ENCODE measurements at places on chromosomes 2 and 18.

GRCh38 chr18:28357766-28358401 lies 181.0 kb upstream of the CDH2 start:
- no peak for DNase-seq

- no peak for DNase-seq
These were observed 453 bp upstream of the GRB14 start for GRCh38 chr2:164621764-164622105.

- DNase-seq, result no peak
These were observed 5.1 kb downstream of the SLC35F6 start for GRCh38 chr2:26769089-26769761.

DNA sequence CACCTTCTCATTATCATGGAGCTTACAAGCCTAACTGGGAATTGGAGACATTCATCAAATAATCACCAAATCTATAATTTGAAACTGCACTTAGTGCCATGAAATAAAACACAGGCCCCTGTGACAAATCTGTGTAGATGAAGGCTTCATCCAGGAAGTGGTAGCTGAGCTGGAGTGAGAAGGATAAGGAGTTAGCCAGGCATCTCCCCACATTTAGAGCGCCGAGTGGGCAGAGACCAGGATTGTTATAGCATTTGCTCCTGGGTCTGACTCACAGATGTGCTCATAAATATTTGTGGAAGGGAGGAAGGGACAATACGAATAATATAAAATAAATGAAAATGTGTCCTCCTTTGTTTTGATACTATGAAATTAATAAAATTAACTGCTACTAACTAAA lies 2.5 kb upstream of the MAT2A start:
- DNase-seq, result no peak

- no peak for DNase-seq
These were observed 85.2 kb downstream of the EML4 start for GRCh38 chr2:42254186-42254895.

DNA sequence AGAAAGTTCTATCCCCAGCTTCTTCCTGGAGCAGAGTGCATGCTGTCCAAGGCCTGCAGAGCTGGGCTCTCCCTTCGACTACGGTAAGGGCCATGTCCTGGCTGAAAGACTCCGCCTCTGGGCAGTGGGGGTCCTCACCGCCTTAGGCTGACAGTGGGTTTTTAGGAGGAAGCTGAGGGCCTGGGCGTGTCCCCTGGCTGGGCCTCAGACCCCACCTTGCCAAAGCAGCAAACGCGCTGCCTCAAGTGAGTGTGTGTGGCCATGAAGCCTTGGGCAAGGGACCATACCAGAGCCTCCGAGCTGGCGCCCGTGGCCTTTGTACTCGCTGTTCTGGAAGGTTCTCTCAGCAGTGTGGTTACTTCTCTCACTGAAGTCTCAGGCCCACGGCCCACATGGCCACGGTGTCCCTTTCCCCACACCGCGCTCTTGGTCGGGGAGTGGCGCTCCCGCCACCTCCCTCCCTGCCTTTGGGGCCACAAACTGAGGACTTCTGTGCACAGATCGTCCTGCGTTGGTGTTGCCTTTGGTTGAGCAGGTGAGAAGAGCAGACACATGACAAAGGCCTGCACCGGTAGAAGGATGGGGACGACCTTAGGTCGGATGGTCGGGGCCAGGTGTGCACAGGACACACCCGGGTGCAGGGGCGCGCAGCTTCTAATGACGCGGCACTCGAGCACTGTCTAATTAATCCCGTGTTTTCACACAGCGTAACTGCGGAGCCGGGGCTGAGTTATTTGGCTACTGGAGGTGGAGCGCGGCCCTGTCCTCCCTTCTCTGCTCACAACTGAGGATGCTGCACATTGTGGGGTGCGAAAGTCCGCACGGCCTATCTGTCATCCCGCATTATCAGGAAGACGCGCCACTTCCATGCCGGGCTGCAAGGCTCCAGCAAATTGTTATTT lies 121.6 kb downstream of the PTGR3 start:
- no peak for DNase-seq

GRCh38 chr18:55513161-55513560 lies 74.8 kb downstream of the TCF4 start:
- DNase-seq, result no peak

DNA sequence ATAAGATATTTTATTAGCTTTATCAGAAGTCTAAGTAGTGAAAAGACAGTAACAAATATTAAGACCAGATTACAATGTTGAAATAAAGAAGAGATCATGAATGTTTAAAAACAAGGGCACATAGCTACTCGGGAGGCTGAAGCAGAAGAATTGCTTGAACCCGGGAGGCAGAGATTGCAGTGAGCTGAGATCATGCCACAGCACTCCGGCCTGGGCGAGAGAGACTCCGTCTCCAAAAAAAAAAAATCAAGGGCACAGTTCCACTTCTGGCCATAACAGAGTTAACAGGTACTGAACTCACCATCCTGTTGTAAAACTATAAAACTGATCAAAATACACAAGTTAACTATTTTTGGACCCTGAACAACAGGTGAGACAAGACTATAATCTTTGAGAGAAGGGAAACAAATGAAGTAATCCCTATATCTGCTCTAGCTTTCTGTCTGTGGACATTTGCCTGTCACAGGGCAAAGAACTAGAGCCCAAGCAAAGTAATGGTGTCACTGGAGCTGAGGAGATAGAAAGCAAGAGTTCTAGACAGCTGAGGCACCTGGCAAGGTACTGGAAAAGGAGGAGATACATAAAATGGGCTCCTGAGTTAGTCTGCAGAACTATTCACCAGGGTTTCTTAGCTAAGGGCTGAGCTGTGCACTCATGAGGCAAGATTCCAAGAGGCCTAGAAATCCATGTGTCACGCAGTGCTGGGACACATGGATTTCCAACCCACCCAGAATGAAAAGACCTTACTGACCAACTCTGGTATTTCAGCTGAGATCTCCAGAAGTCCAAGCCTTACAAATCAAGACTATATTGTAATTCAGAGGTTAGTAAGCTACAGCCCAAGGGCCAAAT lies 15.2 kb downstream of the MMADHC start:
- DNase-seq, result no peak

- no peak for DNase-seq
These were observed 16.3 kb upstream of the MFF start for GRCh38 chr2:227308784-227309183.

- DNase-seq, result no peak
These were observed 283.3 kb downstream of the SLC8A1 start for GRCh38 chr2:40168546-40168945.

GRCh38 chr2:62042944-62043343 lies 137.5 kb downstream of the COMMD1 start:
- DNase-seq, result no peak

GRCh38 chr2:154226931-154227330 lies 355.2 kb downstream of the GALNT13 start:
- no peak for DNase-seq

- no peak for DNase-seq
These were observed 47.2 kb downstream of the BOLA3 start for GRCh38 chr2:74100254-74101216.

DNA sequence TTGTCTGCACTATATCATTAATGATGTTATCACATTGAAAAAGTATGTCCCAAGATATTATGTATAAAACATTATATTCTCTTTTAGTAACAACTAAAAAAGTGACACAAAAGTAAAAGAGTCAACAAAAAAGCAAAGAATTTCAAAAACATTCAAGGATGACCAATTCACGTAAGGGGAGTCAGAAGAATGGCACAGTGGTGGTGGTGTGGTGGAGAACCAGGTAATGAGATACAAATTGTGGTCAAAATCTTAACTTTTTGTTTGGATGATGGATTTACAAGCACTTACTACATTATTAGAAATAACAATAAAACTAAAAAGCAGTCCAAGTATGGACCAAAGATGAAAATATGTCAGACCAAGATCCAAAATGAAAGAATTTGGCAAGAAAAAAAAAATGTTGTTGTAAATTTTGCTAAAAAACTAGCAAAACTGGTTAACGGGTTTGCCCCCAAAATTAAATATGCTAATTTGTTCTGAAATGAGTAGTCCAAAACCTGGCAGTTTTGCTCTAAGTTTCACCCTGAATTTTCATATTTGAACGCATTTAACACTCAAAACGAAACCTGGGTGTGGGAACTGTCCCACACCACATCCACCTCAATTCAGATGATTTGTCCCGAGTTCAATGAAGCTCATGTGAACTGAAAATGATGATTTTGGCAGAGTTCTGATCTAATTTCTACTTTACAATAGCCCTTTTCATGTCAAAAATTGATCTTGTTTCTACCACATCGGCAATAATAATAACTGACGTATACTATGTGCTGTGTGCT lies 135.8 kb downstream of the IKZF2 start:
- DNase-seq, result no peak
